ENCODE measurements at places on chromosomes 3 and 15. TPM values are rescaled to one million over a fixed set of nuclear protein-coding genes. Genes with fewer than 3 reads are reported as not detected.

ZSCAN2 gene
- total RNA-seq = 10.5 TPM

MUC13 gene
- not detected for total RNA-seq

ITGA11 gene
- total RNA-seq = not detected

DNA sequence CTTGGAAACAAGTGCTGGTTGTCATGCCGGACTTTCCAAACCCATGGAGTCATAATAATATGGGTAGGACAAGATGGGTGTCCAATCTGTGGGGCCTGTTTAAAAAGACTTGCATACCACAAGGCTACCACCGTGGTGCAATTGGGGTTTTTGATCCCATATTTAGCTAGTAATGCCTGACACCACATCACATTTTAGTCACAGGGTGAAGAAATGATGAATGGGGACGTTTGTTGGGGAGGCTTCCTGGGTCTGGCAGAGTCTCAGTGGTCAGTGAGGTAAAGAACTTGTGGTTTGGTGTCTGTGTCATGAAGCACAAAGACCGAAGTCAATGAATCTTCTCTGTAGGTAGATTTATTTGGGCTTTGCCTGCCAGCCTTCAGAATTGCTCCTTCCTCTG is 31.0 kb downstream of the P3H2 start:
- no peaks in the 10 kb centered on the region for H3K36me3 ChIP-seq
- peak; percentile 14 for DNase-seq
- no peak overlapping the region for H3K27ac ChIP-seq
- H3K4me1 ChIP-seq = peaks cover 4% of the 10 kb centered on the region

- H3K27ac ChIP-seq = no peak overlapping the region
- H3K27me3 ChIP-seq = no peaks in the 10 kb centered on the region
- H3K4me3 ChIP-seq = peak overlapping the region; percentile 82
- peaks cover 26% of the 10 kb centered on the region for H3K36me3 ChIP-seq
- H3K4me1 ChIP-seq = 0 out of 2 replicates have a peak, but pooled peaks cover 3% of the 10 kb centered on the region
Observed at GRCh38 chr3:64021922-64022321, 1.4 kb downstream of the PSMD6 start.

- H3K4me3 ChIP-seq = no peak overlapping the region
- H3K4me1 ChIP-seq = peaks cover 30% of the 10 kb centered on the region
- H3K36me3 ChIP-seq = no peaks in the 10 kb centered on the region
- H3K27ac ChIP-seq = no peak overlapping the region
Observed at GRCh38 chr15:69489073-69489571, 36.5 kb downstream of the RPLP1 start.

DNA sequence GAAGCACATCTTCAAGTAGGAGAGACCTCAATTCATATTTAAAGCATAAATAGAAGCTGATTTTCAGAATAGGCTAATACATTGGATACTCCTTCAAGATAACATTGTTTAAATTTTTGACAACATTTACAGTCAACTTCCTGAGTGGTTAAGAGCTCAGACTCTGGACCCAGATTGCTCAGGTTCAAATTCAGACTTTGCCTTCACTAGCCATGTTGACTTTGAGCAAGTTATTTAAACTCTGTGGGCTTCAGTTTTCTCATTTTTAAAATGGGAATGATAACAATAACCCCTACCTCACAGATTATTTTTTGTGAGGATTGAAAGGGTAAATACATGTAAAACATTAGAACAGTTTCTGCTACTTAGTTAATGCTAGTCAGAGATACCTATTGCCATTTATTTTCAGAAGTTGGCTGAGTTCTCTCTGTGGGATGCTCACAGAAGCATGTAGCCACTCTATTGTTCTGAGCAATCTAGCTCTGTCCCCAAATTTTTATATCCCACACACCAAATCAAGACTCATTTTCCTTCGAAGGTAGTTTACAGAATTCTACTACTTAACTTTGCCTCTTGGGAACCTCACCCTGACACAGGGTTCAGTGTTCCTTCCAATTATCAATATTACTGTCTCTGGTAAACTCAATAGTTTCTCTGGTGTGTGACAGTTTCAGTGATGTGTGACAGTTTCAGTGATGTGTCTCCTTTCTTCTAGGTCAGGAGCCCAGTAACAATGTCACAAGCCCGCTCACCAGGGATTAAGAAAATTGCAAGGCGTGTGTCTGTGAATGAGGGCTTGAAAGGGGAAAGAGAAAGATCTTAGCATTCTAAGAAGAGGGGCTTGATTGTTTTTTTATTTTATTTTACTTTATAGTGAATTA is 79.4 kb upstream of the OSTN start:
- no peak overlapping the region for H3K4me3 ChIP-seq
- no peak for DNase-seq
- H3K27me3 ChIP-seq = no peaks in the 10 kb centered on the region

ANKRD34C gene
- not detected for total RNA-seq

CHL1 gene
- total RNA-seq = not detected

- no peaks in the 10 kb centered on the region for H3K36me3 ChIP-seq
- no peak overlapping the region for H3K4me3 ChIP-seq
- no peak for DNase-seq
Observed at GRCh38 chr15:77720173-77720572, 87.5 kb upstream of the LINGO1 start.

MAP4 gene
- total RNA-seq = 65.4 TPM

DNA sequence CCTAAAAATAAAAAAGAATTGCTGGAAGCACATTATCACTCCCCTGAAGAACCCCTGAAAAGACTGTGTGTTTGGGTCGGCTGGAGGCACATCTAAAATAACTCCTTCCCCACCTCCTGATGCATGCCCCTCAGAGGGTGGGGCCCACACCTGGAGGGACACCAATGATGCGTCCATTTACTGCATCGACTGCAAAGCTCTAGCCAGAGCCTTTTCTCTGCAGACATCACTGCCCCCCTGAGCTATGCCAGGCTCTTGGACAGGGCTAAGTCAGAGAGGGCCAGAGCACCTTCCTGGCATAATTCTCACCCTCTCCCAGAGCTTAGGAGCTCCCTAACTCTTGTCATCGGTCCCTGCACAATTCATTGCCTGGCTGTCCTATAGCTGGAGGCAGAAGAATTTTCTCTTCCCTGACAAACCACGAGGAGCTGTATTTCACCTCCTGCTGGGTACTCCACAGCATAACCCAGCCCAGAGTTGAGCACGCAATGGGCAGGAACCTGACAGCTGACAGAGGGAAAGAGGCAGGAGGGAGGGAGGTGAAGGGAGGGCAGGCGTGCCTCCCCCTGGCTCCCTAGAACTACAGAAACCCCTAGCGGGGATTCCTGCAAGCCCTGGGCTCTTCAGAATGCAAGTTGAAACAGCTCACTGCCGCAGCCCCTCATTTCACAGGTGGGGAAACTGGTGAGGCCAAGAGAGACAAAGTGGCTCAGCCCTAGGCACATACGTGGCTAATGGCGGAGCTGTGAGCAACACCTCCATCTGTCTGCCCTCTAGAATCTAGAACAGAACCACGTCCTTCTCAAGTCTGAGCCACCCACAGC is 46.6 kb downstream of the XXYLT1 start:
- no peak overlapping the region for H3K4me3 ChIP-seq
- no peak for DNase-seq
- no peaks in the 10 kb centered on the region for H3K36me3 ChIP-seq
- H3K4me1 ChIP-seq = no peaks in the 10 kb centered on the region

DNA sequence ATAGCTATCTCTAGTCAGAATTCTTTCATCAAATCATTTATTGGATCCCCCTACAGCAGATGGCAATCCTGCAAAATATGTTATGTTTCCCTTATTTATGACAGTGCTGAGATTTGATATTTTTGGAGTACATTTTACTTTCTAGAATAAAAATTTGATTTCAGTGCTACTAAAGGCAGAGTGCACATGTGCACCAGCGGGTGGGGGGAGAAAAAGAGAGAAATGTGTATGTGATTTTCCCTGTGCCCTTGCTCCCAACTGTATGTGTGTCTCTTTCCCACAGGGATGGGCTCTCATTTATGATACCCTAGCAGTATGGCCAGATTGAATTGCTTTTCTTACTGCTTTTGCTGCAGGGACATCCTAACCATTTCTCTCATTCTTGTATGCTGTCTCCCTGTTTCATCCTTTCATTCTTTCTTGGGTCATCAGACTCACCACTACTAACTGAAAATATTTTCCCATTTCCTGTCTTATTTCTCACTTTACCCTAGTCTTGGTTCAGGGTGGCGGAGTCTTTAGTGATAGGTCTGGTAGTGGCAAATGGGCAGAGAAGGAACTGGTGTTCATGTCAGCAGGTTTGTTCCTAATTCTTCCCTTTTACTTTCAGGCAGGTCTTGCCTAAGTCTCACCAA is 140.7 kb downstream of the TCF12 start:
- no peak overlapping the region for H3K27ac ChIP-seq
- no peak for DNase-seq
- no peaks in the 10 kb centered on the region for H3K27me3 ChIP-seq
- H3K36me3 ChIP-seq = no peaks in the 10 kb centered on the region
- no peak overlapping the region for H3K4me3 ChIP-seq

GRCh38 chr3:81868597-81868996 is 107.2 kb upstream of the GBE1 start:
- no peak for DNase-seq
- H3K36me3 ChIP-seq = no peaks in the 10 kb centered on the region
- no peak overlapping the region for H3K27ac ChIP-seq
- H3K27me3 ChIP-seq = no peaks in the 10 kb centered on the region
- H3K4me3 ChIP-seq = no peak overlapping the region
